KBM-7 (cell line): ENCODE measurements at places on chromosomes 6 and 20.

- no peak for DNase-seq
These were observed 95.0 kb downstream of the QRSL1 start for GRCh38 chr6:106724337-106724736.

DNA sequence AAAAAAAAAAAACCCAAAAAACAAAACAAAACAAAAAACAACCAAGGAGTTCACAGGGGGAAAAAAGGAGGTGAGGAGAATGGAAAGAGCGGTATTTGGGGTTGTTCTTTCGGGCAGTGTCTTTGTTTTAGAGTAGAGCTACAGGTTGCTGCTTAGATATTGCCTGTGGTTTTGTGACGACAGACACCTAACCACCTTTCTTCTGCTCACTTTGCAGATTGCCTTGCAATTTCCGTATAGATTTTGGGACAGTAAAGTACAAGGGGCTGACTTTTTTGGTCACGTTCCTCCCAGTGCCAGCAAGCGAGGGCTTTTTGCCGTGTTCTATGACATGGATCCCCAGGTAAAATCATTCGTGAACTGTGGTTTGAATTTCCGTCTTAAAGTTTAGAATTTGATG, 50.9 kb downstream of the DEK start:
- DNase-seq = no peak

DNA sequence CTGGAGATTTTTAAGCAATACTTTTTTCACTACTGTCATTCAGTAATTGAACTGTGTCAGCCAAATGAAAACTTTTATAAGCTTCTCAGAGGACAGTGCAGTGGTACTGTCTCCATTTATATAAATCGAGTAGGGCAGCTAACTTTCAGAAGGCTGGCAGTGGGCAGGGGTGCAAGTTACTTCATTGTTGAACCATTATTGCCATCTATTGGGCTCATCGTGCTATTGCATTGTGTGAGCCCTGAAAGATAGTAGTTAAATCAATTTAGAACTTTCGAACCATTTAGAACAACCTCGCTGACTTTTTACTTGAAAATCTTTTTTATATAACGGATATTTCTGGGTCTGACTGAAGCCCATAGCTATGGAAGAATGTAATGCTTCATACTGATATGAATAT, 347.8 kb upstream of the PLCB4 start:
- peak; percentile 58 for DNase-seq

DNA sequence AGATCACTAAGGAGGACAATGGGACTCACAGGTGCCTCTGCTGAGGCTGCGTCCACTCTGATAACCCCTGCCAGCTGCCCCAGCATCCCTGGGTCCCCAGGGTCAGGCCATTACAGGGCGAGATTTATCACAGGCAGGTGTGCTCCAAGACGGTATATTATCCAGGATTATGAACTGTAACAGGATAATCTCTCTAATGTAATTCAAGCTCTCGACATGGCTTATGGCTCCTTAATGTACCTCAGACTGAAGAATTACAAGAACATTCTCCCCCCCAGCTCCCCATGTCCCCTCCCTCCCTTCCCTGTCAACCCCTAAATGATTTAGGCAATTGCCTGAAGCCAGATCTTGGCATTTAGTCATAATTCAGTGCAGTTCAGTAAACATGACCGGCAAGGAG, 86.8 kb downstream of the NCR2 start:
- DNase-seq = no peak

GRCh38 chr20:7497985-7498384, 442.3 kb downstream of the HAO1 start:
- DNase-seq = no peak

DNA sequence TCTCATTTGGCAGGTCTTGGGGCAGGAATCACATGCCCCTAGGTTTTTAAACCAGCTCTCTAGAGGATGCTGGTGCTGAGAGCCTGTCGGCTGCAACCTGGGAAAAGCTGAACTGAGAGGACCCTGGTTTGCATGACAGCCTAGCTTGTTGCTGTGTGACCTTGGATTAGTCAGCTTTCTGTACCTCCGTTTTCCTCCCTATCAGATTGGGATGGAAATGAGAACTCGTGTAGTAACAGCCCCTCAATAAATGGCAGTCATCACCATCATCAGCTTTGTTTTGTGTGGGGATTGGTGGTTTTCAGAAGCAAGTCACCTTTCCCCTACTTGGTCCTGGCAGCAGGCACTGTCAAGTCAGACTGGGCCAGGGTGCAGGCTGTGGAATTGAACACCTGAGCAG, 75.2 kb upstream of the MYL9 start:
- no peak for DNase-seq

DNA sequence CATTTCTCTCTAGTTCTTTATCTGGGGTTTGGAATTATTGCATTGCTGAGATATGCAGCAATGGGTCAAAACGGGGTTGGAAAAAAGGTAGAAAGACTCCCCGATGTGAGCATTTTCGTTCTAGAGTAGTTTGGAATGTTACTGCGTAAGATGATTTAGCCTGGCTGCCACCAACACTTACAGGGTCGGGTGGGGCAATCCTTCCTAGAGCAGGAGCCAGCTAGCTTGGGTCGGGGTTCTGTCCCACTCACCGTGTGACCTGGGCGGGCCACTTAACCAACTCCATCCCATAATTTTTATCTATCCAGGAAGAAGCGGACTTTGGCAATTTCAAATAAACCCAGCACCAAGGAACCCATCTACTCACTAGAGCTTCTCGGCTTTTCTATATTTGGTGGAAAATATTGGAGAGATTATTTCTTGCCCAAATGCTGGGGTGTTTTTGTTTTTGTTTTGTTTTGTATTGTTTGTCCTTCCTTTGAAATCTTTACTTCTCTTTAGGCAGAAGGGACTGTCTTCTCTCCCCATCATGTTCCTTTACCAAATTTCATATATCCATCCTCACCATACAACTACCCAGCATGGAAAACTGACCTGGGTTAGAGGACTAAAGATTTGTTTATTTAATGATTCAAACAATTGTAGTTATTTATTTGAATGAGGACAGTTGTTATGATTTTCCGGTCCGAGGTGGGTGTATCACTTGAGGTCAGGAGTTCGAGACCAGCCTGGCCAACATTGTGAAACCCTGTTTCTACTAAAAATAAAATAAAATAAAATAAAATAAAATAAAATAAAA, 72.4 kb downstream of the GPX5 start:
- DNase-seq = peak; percentile 68

GRCh38 chr6:157762636-157763035, 60.4 kb upstream of the SNX9 start:
- peak; percentile 35 for DNase-seq

GRCh38 chr6:23177806-23178205, 608.4 kb downstream of the HDGFL1 start:
- DNase-seq = no peak

DNA sequence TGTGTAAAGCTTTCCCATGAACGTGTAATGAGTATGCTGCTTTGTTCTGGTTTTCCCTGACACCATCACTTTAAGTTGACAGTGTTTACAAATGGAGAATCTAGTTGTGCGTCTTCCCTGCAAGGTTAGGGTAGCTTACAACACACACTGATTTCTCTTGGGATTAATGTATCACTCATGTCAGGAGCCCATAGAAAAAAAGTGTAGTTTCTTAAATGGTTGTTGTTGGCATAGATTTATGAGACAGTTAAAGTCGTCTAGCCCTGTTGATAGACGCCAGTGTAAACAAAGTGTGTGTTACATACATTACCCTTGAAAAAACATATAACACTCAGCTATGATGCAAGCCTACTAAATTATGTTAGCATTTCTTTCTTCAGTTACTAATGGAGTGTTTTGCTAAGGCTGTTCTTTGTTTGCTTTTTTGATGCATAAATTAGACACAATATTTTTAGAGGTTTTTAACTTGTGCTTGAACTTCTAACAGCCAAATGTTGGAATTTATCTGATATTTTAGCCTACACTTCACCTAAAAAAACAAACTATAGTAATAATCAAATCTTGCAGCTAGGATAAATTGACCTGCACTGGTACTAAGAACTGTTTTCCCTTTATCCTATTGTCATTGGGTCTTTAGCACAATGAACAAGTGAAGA, 88.6 kb downstream of the RNF217 start:
- DNase-seq = no peak

- no peak for DNase-seq
These were observed 224.4 kb upstream of the PMEPA1 start for GRCh38 chr20:57934007-57934805.

DNA sequence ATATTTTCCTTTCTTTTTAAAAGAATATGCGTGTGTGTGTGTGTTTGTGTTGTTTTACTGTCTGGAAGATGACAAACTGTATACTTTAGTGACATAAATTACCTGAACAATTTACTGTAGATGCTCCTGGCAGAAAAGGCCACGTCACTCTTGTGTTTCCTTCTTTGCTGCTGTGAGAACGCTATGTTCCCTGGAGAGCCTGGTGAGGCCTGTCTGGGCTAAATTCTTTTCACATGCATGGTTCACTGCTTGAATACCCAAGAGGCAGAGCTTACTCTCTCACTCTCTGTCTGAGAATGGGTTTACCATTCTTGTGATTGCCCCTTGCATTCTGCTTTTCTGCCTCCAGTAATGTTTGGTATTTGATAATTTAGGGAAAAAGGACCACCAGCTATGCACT, 64.3 kb downstream of the EDN1 start:
- no peak for DNase-seq

DNA sequence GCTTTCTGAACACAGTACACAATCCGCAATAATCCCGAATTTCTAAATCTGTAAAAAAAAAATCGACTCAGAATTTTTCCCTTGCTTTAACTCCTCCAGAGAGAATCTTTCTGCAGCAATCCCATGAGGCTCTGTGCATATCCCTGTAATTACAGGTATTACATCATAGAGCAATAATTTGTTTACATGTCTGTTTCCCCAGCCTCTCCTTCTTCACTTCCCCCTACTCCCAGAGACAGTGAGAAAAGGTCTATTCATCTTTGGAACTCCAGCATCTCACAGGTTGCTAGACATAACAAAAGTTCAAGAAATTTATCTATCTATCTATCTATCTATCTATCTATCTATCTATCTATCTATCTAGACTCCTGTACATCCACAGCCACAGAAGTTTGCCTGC, 26.0 kb downstream of the KLHL31 start:
- DNase-seq = no peak

- no peak for DNase-seq
These were observed 2.2 kb downstream of the IBTK start for GRCh38 chr6:82245376-82245775.

- DNase-seq = no peak
These were observed 494.7 kb upstream of the SLC35B3 start for GRCh38 chr6:8930009-8930408.

DNA sequence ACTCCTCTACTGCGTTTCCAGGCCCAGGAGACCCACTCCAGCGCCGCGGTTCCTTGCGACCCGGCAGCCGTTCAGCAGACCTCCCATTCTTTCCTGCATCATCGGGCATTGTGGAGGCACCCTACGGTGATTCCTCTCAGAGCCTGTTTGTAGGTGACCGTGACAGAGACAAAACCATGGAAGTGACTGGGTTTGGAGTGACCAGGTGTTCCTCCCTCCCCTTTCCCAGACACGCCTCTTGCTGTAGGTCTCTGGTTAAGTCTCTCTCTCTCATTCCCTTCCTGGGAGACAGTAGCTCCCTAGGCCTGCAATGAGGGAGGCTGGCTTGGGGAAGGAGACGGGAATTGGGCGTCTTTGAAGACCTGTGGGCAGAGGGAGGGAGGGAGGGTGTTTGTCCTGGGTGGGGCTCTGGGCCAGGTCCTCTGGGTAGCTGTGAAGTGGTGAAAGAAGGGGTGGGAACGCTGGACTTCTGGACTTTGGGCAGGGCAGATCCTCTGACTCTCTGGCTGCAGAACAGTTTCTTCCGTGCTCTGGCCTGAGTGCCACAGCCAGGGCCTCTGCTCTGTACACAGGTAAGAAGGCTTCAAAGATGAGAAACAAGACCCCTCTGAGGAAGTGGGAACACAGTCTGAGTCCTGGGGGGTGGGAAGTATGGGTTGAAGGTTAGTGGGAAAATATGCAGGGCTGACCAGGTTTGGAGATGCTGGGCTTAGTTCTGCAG, 763 bp downstream of the KLC4 start:
- DNase-seq = no peak

DNA sequence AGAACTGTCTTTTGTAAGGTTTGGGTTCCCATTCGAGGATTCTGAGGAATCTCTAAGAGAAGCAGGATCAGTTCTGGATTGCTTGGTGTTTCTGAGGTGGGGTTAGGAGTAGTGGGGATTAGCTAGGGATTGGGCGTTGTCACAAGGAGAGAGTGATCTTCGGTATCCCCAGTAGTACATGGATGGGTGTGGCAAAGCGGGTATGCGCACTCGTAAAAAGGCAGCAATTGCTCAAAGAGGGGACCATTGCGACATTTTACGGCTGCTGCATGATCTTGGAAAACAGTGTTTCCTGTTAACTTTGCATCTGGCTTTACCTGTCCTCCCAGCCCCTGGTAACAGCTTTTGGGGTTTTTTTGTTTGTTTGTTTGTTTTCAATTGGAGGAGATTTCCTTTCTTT, 9.7 kb upstream of the ZSCAN9 start:
- no peak for DNase-seq
